ENCODE measurements at places on chromosomes 4 and X.

DNA sequence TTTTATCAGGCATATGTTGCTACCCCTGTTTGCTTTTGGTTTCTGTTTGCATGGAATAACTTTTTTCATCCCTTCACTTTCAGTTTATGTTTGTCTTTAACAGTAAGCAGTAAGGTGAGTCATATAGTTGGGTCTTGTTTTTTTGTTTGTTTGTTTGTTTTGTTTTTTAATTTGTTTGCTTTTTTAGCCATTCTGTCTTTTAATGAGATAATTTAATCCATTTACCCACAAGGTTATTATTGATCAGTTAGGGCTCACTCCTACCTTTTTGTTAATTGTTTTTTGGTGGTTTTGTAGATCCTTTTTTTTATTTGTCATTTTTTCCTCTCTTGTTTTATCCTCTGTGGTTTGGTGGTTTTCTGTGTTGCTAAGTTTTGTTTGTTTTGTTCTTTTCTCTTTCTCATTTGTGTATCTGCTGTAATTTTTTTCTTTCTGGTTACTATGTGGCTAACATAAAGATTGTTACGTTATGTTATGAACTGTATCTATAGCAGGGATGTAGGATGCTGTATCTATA, 379.5 kb upstream of the MAD2L1 start:
- no peak for DNase-seq

GRCh38 chrX:37608156-37608555, 36.7 kb downstream of the LANCL3 start:
- no peak for DNase-seq

GRCh38 chr4:101774807-101775206, 15.7 kb upstream of the BANK1 start:
- no peak for DNase-seq

DNA sequence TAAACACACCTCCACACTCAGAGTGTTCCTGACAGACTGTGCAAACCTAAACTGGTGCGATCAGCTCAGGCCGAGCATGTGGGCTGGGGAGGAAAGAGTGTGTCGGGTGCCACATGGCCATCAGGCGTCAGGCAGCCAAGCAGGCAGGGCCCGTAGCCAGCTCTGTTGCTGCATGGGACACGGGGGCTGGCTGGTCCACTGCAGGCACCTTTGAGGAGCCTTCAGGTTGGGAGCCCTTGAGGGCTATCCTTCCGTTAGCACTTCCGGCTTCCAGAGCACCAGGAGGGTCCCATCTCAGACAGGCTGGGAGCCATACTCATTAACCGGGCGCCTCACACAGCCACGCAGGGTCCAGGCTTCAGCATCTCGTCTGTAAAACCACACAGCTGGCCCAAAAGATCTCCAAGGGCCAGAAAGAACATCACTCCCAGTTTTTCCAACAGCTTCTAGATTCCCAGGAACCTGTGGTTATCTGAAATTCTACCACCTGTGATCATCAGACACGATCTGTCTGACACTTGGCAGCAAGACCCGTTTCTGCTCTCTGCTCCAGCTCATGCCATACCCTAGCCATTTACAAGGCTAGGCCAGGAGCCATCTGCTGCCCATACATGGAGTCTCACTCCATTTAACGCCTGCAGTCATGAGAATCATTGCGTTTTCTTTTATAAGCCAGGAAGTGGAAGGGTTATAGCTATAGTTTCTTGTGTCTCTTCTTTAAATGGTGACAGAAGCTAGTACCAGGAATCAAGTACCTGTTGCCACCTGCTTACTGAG, 87.5 kb downstream of the NSUN7 start:
- DNase-seq = no peak

GRCh38 chr4:88098993-88099752, 59.3 kb downstream of the ABCG2 start:
- no peak for DNase-seq

- no peak for DNase-seq
These were observed 2.2 kb downstream of the MSANTD1 start for GRCh38 chr4:3250956-3251690.

DNA sequence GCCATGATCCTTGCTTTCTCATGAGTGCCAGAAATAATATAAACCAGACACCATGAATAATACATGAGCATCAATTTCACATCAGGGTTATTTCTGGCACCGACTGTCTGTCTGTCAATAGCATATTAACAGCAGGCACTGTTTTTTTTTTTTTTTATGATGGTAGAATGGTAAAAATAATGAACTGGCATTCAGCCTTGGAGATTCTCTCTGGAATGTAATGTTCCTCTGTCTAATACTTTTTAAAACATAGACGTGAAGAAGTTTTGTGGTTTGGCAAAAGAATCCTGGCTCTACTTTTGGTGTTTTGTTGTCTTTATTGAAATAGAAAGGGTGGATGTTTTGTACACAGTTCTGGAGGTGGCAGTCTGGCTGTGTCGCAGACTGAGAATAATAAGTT, 874.6 kb upstream of the PRKX start:
- DNase-seq = no peak

DNA sequence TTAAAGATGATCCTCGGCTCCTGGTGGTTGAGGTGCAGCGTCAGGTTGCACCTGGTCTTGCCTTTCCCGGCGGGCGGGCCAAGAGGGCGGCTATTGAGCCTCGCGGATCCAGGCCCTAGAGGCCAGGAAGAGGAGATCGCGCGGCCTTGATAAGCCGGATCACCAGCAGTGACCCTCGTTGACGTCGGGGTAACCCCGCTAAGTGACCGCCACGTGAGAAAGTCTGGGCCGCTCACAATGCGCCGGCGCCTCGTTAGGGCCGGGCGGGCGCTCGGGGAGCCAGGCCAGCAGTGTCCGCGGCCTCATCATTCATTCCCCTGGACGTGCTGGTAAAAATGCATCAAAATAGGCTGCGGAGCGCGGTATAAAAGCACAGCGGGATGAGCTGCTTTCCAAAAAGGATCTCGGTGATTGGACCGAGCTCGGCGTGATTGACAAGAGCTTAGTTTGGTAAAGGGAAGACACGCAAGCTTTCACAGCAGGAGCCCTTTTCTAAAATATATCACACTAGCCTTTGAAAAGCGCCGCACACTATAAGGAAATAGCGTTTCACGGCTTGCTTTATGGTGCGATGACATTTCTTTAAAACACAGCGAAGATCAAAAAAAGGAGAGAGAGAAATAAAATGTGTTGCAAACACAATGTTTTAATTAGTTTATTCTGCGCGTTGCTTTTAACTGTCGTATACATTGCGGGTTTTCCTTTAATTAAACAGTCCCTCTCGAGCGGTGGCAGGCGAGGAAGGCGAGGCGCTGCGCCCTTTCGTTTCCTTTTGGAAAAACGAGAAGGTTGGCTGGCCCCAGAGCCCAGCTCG, 15.9 kb upstream of the ZIC3 start:
- DNase-seq = no peak

DNA sequence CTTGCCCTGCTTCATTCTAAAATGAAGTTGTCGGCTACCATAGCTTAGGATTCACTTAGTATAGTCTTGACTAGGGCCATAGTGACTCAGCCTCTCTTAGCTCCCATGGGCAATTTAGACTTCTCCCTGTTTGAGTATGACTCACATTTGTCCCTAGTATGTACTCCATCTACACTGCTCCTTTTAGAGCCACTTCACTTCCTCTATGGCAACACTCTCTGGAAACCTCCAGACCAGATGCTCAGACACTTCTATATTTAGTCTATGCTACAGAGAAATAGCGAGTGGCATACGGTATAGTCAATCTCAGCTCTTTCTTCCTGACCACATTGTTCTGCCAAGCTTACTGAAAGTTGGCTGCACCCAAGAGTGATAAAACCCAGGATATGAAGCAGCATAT, 11.2 kb downstream of the MEPE start:
- no peak for DNase-seq

DNA sequence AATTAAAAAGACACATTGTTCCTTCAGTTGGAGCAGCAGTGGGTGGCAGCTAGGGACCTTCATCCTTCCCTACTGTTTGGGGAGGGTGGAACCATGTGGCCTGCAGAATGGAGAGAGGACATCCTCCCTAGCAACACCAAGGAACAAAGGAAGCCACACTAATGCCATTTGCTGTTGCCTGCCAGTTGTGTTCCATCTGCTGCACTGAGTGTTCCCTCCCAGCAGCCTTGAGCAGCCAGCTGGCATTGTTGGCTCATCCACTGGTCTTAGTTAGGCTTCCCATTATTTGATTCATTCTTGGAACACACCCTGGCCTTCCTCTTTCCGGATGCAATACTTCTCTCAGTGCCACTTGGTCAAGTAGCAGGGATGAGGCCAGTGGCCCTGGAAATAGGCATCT, 25.0 kb upstream of the HMGB3 start:
- no peak for DNase-seq

DNA sequence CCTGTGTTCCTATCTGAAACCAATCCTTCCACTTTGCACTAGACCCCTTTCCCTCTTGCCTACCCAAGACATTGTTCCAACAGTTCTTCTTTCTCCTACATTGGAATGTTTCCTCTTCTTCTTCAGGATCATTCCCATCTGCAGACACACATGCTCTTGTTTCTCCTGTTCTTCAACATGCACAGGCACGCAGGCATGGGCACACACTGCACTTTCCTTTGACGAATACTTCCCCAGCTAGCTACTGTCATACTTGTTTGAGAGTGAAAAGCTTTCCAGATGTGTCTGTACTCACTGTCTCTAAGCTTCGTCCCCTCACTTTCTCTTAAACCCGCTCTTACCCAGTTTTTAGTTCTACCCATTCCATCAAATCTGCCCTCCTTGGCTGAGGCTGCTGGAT, 31.8 kb upstream of the ERVMER34-1 start:
- no peak for DNase-seq

DNA sequence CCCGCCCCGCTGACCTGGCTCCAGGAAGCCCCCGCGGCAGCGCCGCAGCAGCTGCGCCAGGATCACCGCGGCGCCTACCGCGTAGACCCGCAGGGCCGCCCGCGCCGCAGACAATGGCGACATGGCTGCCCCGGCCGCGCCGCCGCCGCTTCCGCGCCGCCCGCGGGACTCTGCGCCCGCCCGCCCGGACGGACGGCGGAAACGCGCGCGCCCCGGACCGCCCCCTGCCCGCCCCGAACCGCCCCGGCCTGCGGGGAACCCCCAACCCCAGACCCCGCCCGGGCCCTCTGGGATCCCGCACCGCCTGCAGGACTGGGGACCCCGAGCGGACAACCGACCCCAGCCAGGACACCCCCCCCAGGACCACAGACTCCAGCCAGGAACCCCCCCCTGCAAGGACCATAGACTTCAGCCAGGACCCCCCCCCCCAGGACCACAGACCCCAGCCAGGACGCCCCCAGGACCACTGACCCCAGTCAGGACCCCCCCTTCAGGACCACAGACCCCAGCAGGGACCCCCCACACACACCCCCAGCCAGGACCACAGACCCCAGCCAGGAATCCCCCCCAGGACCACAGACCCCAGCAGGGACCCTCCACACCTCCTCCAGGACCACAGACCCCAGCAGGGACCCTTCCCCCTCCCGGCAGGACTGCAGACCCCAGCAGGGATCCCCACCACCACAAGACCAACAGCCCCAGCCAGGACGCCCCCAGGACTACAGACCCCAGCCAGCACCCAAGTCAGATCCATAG, at the start of the genes DHRSX and ZBED1:
DHRSX (minus strand) TSS at position 174 of the 756 bp plus-strand sequence; CDS start at position 123, 51 bp downstream.
ZBED1 (minus strand) TSS at position 174 of the 756 bp plus-strand sequence. CDS start 10,257 bp downstream, outside the sequence.
- DNase-seq = peak; percentile 80

DNA sequence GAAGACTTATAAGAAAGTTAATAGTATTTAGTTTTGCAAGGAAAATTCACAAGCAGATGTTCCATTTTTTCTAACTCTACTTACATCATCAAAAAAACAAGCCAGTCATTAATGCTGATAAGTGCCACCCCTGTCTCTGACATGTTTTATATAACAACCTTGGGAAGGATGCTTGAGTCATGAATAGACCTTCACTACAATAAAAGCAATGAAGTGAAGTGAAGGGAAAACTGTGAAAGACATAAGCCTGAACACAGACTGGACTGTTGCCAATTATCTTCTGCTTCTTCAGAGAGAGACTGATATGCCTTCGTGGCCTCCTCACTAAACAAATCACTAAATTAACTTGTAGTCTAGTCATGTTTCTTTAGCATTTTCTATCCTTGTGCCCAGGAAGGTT, 353.2 kb downstream of the PDHA2 start:
- no peak for DNase-seq

DNA sequence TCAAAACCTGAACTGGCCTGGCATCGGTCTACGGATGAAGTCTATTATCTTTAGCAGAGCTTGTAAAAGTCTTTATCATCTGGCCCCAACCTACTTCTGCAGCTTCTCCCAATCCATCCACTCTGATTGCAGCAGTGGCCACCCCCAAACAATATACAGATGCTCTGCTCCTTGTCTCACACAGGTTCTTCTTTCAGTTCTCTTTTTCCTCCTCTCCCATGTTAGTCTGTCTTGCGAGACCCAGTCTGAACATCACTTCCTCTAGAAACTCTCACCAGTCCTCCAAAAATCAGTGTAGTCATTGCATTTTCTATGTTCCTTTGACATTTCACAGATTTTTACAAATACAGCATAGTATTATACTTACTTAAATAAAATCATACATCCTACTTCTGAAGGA, 163.0 kb downstream of the FRMPD4 start:
- no peak for DNase-seq

DNA sequence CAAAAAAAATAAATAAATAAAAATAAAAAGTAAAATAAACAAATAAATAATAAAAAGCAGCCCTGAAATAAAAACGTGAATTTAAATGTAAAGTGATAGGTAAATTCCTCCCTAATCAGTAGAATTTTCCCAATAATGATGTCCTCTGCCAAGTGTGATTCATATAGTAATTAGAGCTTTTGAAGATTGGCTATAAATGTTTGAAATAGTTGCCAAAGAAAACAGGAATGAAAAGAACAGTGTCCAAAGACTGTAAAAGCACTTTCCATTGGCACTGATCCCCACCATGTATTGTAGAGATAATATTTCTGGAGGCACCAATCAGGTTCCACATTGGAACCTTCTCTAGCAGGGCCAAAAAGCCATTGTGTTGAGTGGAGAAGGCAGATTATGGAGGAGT, 25.9 kb upstream of the SMARCAD1 start:
- DNase-seq = no peak

DNA sequence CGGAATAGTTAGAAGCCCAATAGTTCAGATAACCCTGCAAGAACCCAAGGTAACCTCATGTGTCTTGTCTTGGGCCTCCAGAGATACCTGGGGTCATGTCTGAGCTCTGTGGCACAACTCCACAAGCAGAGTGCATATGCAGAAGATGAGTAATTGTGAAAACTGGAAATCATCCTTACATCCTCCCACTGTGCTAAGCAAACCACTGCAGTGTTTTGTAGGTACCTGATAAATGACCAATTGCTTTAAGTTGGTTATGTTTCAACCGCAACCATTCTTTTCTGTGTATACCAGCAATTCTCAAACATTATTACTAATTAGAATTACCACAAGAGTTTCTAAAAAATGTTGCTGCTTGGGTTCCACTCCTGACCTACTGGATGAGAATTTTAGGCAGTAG, 73.2 kb downstream of the CBLL2 start:
- no peak for DNase-seq

DNA sequence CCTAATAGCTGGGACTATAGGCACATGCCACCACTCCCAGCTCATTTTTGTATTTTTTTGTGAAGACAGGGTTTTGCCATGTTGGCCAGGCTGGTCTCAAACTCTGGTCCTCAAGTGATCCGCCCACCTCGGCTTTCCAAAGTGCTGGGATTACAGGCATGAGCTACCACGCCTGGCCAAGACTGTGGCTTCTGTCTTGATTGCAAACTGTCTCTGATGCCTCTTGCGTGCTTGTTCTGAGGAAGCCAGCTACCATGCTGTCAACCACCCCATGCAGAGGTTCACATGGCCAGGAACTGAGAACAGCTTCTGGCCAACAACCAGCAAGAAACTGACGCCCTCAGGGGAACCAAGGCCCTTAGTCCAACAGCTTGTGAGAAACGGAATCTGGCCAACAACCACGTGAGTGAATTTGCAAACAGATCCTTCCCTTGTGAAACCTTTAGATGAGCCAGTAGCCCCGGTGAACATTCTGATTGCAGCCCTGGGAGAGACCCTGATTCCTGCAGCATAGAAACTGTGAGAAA, 71.2 kb downstream of the SUPT20HL2 start:
- no peak for DNase-seq

Data from activated effector memory CD4-positive, alpha-beta T cell treated with anti-CD3 and anti-CD28 coated beads, Interleukin-2, amount 50 U/mL, for 16 hours (primary cell).